ENCODE measurements at places on chromosomes 5 and 9.

DNA sequence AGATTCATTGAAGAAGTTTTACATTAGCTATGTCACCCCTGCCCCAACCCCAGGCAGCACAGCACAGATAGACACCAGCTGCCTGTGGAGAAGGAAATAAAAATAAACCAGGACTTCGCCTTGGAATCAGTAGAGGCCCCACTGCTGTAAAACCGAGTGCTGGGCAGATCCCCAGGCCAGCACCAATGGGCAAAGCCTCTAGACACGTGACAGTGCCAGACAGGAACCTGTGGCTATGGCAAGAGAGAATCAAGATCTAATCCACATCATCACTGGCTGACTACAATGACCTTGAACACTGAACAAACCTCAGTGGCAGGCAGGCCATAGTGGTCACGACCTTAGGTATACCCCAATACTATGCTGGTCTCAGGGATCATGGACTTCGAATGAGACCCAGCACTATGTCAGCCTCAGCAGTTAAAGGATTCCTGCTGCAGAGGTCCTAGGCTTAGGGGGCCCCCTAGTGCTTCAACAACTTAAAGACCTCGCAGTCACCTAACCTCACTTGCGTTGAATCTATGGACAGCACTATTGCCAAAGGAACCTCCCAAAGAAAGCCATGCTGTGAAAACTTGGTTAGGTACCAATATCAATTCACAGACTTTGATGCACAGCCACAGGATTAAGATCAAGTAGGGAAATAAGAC lies 2118.6 kb upstream of the C9orf72 start:
- no peak for DNase-seq

GRCh38 chr5:59282726-59283125 lies 610.8 kb downstream of the PDE4D start:
- no peak for DNase-seq

- DNase-seq = no peak
These were observed 6.6 kb upstream of the TEX53 start for GRCh38 chr9:114664181-114664580.

GRCh38 chr5:93870649-93871048 lies 129.2 kb upstream of the POU5F2 start:
- DNase-seq = no peak

GRCh38 chr9:15138357-15138686 lies 168.7 kb downstream of the TTC39B start:
- no peak for DNase-seq

DNA sequence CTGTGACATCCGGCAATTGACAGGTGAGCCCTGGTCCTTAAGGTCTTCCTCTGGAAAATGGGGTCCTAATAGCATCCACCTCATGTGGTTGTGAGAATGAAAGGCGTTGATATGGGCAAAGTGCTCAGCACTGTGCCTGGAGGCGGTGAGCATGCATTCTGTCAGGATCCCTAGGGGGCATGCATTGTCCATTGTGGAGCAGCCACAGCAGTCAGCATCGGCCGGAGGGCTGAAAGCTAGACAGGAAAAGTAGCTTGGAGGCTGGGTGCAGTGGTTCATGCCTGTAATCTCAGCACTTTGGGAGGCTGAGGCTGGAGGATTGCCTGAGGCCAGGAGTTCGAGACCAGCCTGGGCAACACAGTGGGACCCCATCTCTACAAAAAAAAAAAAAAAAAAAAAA lies 122.2 kb downstream of the LHX2 start:
- peak; percentile 27 for DNase-seq

- no peak for DNase-seq
These were observed 24.3 kb upstream of the OTULINL start for GRCh38 chr5:14557203-14557770.

- no peak for DNase-seq
These were observed 14.2 kb upstream of the TTLL11 start for GRCh38 chr9:122107291-122107805.

GRCh38 chr9:109755040-109755439 lies 25.0 kb upstream of the PALM2AKAP2 start:
- DNase-seq = no peak

DNA sequence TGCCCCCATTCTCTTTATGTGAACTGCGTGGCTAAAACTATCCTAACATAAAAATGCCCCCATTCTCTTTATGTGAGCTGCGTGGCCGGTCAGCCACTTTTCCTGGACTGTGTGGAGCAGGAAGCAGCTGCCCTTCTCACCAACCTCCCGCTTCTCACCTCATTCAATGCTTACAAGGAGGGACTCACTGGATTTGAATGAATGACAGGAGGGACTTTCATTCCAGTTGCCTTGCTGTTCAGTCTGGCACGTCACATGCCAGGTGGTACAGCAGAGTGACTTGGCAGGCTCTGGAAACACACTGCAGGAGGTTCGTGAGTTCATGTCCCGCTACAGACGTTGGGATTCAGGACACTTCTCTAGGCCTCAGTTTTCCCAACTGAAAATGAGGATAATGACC lies 60.2 kb upstream of the NFIL3 start:
- no peak for DNase-seq

DNA sequence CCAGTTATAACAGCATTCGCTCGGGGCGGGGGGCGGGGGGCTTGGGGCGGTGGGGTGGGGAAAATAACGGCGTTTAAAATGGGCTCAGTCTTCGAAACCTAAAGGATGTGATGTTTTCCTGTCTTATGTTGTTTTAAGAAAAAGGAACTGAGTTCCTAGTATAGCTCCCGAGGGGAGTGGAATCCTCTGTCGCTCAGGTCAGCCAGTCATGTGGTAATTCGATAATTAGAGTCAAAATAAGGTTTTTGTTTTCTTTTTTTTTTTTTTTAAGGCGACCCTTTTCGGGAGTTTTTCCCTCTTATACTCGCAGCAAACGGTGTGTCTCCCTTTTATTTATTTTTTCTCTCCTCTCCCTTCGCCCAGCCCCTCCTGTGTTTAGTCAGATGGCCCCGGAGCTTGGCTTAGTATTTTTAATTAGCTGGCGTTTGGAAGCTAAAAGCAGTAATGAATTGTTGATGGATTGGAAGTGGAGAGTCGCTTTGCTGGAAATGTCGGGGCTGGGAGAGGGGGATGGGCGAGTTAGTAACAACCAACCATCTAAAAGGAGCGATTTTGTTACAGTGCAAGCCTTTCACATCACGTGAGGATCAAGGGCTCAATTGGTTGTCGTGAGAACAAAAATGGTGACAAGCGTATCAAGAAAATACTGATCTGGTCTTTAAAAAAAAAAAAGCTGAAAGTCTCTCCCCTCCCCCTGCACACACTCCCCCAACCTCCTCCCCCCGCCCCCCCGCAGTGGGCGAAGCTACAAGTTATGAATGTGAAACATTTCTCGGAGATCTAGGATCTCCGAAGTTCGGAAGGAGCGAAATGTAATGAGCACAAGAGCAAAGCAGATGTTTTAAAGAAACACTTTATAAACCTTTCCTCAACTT lies 714 bp upstream of the ZNF608 start:
- DNase-seq = peak; percentile 73

- DNase-seq = no peak
These were observed 168.6 kb downstream of the MPDZ start for GRCh38 chr9:13110766-13111417.

- no peak for DNase-seq
These were observed 5.1 kb downstream of the RCL1 start for GRCh38 chr9:4797854-4798150.

DNA sequence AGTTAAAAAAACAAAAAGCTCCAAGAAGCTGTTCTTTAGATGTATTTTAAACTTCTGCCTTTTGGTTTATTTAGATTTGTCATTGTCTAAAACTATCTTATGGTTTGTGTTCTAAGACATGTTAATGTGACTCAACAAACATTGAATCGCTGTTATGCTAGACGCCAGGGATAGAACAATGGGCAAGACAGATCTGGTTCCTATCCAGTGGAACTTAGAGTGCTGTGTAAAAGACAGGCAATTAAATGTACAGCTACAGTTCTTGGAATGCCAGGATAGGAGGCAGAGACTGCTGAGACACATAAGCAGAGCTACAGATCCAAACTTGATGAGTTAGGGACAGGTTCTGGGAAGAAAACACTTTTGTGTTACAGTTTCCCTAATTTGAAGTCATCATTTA lies 22.4 kb downstream of the LYRM7 start:
- no peak for DNase-seq

DNA sequence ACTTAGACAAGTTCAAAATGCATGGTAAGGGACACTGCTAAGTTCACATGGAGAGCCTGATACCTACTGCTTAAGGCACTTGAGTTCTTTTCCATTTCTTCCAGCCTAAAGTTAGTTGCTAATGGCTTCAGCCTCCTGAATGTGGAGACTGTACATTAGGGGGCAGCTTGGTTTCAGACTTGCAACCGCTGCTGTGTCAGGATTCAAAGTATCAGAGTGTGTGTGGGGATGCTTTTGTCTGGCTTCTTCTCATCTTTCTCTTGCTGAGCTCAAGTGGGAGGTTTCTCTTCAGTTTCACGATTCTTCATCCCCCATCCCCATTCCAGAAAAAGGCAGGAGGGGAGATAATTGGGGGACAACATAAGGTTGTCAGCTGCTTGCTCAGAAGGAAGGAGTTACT lies 49.4 kb downstream of the ATP10B start:
- DNase-seq = no peak

GRCh38 chr5:135127439-135128240 lies 93.6 kb upstream of the PITX1 start:
- DNase-seq = no peak

DNA sequence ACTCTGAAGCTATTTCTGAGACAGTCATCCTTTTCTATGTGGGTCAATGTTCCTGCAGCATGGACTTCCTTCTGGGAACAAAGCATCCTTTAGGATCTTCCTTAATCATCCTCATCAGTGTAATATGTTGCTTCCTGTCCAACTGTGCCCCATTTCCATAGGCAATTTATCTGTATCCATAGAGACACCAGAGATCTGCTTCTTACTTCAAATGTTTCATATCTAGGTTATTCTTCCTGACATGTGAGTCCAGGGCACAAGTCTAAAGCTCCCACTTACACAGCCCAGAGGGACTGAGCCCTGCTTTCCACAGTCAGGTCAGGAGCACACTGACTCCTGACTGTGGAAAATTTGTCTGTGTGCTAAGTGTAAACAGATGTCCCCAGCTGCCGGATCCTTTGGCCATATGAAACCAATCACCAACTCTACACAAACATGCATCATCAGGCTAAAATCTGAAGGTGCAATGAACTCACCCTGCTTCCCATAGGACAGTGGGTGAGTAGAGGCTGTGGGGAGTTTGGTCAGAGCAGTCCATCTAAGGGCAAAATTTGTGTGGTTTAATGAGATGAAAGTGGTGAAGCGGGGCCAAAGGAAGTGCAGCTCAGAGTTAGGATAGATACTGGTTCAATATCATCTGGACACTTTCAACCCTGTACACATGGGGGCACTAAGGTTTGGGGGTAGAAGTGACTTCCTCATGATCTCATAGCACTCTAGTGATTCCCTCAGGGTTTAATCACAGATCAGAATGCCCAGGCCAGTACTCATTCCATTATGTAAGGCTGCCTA lies 85.2 kb upstream of the TNC start:
- DNase-seq = no peak

GRCh38 chr5:120507800-120508463 lies 43.8 kb downstream of the PRR16 start:
- no peak for DNase-seq

GRCh38 chr9:91800473-91801030 lies 149.5 kb downstream of the ROR2 start:
- DNase-seq = no peak

- DNase-seq = no peak
These were observed 51.0 kb downstream of the SH3PXD2B start for GRCh38 chr5:172403189-172403796.

- no peak for DNase-seq
These were observed 292.3 kb downstream of the DTWD2 start for GRCh38 chr5:118696076-118696475.

DNA sequence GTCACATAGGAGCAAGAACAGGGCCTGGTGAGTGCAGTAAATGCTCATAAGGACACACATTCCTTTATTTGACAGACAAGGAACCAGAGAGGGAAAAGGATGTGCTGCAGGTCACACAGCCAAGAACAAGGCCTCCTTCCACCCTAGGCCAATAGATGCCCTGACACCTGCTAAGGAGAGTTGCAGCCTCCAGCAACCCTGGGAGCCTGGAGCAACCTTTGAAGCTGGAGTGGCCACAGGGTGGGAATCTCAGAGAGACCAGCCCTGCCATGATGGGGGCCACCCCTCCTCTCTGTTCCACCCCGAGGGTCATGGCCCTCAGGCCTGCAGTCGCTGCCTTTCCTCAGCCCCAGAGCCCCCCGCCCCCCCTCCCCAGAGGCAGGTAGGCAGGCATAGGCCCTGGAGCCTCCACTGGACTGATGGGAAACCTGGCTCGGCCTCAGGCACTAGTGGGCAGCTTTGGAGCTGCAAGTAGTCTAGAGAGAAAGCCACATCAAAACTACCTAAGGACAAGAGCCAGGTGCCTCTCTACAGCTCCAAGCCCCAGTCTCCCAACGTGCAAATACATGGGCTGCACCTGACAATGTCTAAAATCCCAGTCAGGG lies 116.1 kb upstream of the SPOCK1 start:
- DNase-seq = no peak

DNA sequence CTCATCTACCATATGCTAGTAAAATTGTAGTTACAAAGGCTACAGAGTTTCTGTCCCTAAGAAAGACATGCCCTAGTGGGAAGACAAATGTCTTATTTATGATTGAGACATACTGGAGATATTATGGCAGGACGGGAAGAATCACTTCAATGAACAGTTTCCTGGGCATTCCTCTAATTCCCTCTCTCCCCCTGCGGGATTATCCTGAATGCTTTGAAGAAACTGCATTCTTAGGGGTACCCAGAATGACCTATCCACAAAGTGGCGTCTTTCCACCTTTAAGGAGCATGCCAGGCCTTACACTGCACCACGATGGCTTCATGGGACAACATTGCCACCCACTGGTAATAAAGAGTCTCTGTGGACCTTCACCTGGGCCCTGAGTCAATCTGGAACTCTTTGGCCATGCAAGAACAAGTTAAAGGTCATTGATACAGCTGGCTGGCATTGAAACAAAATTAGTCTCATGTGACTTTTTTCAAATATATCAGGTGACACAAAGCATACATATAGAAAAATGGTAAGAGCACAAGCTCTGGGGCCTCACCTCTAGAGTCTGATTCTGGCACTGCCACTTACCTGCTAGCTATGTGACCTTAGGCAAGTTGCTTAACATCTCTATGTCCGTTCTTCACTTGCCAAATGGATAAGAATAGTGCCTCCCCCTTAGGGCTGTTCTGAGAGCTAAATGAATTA lies 32.0 kb downstream of the ANKRD55 start:
- DNase-seq = peak; percentile 61

DNA sequence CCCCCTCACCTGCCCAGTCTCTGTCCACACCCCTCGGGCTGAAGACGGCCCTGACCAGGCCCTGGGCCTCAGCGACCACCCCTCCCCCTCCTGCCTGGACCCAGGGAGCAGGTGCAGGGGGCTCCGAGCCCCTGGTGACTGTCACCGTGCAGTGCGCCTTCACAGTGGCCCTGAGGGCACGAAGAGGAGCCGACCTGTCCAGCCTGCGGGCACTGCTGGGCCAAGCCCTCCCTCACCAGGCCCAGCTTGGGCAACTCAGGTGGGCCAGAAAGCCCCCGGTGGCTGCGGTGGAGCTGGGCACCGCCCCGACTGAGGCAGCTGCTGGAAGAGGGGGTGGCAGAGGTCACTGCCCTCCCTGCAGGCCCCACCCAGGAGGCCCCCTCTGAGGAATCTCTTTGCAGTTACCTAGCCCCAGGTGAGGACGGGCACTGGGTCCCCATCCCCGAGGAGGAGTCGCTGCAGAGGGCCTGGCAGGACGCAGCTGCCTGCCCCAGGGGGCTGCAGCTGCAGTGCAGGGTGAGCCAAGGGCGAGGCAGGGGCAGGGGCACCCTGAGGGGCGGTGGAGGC lies 7.7 kb downstream of the ENTPD8 start:
- peak; percentile 13 for DNase-seq

GRCh38 chr9:132673355-132673754 lies 3.1 kb downstream of the GTF3C4 start:
- DNase-seq = no peak

- DNase-seq = no peak
These were observed 77.6 kb upstream of the SAP30L start for GRCh38 chr5:154368041-154368800.
